ENCODE measurements at places on chromosomes 16 and 17.
A peak's percentile ranks its signal among the peaks of the same experiment; 100 is the strongest.

- no peak for DNase-seq
Measured at GRCh38 chr17:80146121-80147034, 550 bp downstream of the EIF4A3 start.

GRCh38 chr17:76094046-76094445, 9.5 kb downstream of the EXOC7 start:
- DNase-seq: no peak

DNA sequence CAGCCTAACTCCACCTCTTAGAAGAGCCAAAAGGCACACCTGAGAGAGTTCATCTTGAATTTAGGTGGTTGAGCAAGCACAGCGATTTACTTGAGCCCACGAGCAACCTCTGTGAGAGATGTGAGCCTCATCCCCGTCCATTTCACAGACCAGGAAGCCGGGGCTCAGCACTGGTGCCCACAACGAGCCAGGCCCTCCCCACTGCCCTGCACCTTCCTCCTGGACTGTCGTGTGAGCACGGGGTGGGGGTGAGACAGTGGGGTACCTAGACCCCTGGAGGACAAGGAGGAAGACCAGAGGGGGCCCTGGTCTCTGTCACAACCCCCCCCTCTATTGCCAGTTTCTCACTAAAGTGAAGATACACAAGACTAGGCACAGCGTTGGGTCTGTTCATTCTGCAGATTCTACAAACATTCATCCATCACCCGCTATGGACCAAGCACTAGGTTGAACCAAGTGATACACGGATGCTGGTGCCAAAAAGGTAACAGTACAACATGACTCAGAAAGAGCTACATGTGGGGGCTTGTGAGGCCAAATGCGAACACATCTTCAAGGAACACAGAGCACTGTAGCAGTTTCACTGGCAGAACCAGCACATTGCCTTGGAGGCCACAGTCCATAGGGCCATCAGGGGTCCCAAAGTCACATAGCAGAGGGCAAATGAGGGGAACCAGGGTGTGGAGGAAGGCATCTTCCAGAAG, 231.9 kb downstream of the PARN start:
- peak; percentile 94 for DNase-seq

DNA sequence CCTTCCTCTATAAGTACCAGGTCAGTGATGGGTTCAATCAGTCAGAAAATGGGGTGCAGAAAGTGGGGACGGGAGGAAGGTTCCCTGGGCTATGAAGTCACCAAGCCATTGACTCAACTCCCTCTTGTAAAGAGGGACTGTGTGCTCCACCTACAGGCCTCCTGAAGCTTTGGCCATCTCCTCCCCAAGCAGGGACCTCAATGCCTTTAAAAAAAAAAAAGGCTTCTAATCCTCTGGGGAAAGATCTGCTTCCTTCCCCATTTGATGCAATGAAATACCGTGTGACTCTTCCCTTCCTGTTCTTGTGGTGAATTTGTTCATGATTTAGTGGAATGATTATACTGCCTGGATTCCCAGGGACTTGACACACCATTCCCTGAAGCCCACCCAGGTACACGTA, 30.8 kb downstream of the VWA3A start:
- peak; percentile 24 for DNase-seq

- DNase-seq: no peak
Measured at GRCh38 chr17:51548125-51548524, 287.8 kb downstream of the UTP18 start.

GRCh38 chr17:57976594-57976993, 11.5 kb downstream of the VEZF1 start:
- DNase-seq: no peak

DNA sequence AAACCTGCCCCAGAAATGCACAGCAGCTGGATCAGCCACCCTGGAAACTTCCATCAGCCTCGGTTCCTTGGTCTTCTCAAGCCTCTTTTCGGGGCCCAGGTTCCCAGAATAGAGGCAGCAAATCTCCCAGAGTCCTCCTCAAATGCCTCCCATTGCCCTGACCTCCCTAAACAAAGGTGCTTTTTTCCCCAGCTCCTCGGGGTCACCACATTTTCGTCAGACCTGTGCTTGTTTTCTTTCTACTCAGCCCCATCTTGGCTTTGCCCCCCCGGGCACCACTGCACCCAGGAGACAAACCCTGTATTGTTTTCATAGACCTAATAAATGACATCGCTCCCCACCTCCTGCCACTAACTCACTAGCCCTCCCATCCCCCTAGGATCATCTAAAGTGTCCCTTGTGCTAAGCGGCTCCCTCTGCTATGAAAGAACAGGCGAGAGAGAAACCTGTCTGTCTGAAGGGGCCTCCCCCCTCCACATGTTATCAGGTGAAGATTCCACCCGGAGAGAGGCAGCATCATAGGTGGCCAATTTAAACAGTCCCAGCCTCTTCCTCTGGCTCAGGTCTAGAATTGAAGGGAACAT, 451.1 kb downstream of the SOX9 start:
- no peak for DNase-seq

- no peak for DNase-seq
Measured at GRCh38 chr17:49859991-49860953, 12.4 kb upstream of the TAC4 start.

DNA sequence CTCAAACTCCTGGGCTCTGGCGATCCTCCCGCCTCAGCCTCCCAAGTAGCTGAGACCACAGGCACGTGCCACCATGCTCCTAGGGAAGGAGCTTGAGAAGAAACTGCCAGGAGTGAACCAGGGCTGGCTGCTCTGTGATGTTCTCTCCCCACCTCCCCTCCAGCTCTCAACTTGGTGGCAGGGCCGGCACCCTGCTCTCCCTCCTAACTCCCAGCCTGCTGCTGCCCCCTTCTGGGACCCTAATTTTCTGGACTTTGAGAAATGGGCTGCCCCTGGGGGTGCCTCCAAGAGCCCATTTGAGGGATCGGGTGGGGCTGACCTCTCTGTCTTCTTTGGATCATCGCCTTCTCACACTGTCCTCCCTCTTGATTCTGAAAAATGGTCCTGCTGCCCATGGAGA, 14.9 kb upstream of the STAT3 start:
- no peak for DNase-seq

DNA sequence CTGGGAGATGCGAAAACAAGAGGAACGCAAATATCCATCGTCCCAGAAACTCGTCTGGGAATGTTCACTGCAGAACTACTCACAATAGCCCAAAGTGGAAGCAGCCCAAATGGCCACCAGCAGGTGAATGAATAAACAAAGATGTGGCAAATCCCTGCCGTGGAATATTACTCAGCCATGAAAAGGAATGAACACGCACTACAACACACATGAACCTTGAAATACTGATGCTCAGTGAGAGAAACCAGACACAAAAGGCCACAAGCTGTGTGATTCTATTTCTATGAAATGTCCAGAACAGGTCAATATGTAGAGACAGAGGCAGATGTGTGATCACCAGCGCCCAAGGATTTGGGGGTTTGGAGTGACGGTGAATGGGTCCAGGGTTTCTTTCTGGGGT, 169.8 kb downstream of the IRF8 start:
- no peak for DNase-seq

- DNase-seq: peak; percentile 97
Measured at GRCh38 chr16:8716592-8716991, 42.2 kb downstream of the ABAT start.

DNA sequence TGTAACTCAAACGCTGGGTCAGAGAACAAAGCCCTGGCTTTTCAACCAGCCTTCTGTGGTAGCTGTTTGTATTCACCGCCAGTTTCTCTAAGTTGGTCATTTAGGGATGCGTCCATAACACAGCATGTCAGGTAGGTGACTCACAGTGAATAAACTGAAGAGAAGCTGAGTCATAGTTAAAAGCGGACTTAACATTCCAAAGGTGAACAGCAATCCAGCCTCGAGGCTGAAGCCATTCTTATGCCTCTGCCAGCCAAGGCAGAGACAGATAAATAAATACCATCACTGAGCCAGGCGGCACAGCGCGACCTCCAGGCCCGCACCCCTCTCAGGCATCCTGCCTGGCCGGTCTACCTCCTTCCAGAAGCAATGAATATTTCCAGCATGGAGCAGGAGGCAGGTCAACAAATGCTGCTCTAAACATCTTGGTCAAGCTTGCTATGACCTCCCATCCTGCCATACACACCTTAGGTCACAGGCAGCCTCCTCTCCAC, 12.4 kb upstream of the CACNG4 start:
- peak; percentile 99 for DNase-seq

- peak; percentile 29 for DNase-seq
Measured at GRCh38 chr16:30028438-30029076, 2.5 kb downstream of the TLCD3B start.
